ENCODE measurements at places on chromosomes 6 and 20. TPM values are rescaled to one million over a fixed set of nuclear protein-coding genes. Genes with fewer than 3 reads are reported as not detected.

- H3K27me3 ChIP-seq = peaks cover 8% of the 10 kb centered on the region
- no peak overlapping the region for H3K4me3 ChIP-seq
- DNase-seq = no peak
- H3K36me3 ChIP-seq = no peaks in the 10 kb centered on the region
- H3K4me1 ChIP-seq = peaks cover 14% of the 10 kb centered on the region
Measured at GRCh38 chr6:137299681-137300080, 80.5 kb upstream of the IFNGR1 start.

DNA sequence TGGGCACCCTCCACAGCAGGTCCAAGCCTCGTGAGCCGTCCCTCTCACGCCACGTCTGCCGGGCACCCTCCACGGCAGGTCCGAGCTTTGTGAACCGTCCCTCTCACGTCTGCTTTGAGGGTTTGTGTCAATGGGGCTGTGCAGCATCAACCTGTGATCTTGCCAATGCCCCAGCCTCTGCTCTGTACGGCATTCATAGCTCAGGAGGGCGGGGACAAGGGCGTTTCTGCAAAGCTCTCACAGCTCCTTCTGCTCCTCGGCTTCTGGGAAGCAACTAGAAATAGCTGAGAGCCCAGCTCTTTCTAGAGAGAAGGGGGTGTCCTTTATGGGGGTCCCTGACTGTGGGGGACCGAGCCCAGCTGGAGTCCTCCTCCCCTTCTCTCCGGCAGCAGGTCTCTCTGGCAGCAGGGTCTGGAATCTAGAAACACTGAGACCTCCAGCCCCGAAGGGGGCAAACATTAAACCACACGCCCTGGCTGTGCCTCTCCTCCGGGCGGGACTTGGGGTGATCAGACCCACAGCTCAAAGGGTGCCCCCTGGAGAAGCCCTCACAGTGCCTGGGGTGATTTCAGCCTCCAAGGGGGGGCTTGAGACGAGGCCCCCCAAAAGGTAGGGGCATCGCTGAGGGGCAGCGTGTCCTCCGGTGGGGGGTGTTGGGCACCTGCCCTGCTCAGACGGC, 41.2 kb upstream of the CHRNA4 start:
- DNase-seq = no peak
- no peak overlapping the region for H3K27ac ChIP-seq
- H3K4me1 ChIP-seq = no peaks in the 10 kb centered on the region

TENT5A gene
- total RNA-seq = 1.7 TPM

GSTA3 gene
- total RNA-seq = not detected

DNA sequence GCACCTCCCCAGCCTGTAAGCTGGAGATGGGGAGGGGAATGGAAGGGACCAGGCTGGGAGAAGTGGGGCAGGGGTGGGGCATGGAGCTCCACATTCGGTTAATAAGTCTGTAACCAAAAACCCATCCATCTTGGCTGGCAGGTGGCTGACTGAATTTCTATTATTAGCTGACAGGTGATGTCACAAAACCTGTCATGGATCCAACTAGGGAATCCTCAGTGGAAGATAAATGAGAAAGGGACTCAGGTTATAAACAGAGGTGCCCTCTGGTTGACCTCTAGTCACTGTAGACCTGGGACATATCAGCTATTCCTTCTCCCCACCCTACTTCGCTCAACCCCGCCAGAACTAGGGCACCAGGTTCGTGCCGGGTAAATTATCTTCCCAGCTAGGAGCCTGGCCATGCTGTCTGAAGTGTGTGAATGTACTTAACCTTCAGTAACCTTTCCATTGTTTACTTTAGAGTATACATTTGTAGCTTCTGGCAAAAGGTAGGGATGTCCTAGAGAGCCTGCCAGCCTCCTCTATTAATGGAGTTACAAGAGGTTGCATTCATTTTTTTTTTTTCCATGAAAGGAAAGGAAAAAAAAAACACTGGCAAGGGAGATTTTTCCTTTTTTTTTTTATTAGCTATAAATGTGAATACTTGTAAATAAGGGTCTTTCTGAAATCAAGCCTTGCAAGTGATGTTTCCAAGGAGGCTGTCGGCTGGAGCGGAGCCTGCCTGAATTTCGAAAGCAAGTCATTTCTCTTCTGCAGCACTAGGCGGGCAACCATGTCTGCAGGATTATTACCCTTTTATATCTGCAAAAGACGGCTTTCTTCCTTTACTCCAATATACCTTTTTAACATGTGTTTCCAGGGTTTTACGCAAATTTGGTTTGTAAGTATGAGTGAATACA, 135.9 kb downstream of the TMEM242 start:
- H3K27me3 ChIP-seq = no peaks in the 10 kb centered on the region
- no peak overlapping the region for H3K4me3 ChIP-seq
- H3K4me1 ChIP-seq = peaks cover 6% of the 10 kb centered on the region
- H3K27ac ChIP-seq = peak overlapping the region; percentile 48
- DNase-seq = no peak

DNA sequence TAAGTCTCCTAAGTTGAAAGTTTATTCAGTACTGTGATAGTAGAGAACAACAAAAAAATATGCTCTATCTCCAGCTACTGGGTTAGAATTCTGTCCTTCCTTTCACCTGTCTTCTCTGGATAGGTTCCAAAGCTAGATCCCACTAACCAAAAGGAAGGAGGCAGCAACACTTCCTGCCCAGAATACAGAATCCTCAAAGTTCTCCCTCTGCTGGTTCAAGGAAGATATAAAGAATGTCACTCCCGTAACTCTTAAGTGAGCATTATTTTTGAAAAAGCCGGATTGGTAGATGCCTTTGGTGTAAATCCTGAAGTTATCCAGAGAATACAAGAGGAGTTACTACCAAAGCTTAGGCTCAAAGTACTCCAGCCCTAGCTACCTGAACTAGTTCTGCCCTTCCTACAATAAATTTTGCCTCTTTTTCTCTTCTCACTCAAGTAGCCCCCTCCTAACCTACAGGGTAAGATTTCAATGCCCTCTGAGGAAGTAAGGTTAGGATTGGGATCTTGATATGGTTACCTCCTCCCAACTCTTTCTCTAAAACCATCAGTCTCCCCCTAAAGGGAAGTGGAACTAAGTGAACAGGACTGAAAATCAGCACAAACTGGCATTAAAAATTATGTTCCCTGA, 26.0 kb upstream of the CRIP3 start:
- DNase-seq = no peak
- peak overlapping the region; percentile 36 for H3K27ac ChIP-seq
- peaks cover 21% of the 10 kb centered on the region for H3K4me1 ChIP-seq

DNA sequence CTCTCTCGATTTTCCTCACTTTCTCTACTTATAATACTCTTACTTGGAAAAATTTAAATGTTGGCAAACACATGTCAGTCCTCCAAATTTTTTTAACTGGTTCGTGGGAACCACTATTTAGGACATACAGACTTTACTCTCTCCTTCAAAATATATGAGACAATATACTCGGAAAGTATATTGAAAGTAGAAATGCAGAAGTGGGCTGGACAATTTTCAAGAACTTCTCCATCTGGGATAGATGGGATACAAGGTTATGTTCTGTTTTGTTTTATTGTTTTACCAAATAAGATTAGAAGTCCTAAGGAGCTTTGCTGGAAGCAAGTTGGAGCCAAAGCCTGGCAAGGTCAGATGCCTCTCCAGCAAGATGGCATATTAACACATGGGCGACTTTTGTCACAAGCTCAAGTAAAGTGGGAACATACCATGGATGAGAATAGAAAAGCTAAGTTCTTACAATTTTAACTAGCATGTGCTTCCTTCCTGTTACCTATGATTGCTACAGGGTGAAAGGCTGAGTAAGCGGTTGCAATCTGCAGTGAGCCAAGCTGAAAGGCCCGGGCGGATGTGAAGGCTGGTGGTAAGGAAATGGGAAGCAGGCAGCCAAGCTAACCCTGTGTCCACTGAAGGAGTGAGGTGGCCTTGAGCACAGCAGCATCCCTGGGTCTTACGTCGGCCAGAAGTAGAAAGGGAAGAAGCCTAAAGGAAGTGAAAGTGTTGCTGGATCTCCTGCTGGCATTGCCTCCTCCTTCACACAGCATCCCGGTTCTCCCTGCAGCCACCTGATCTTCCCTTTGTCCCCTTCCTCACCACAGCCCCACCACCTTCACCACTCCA, 7.1 kb downstream of the MAP3K5 start:
- peak overlapping the region; percentile 94 for H3K4me3 ChIP-seq
- DNase-seq = peak; percentile 50
- no peaks in the 10 kb centered on the region for H3K27me3 ChIP-seq
- peaks cover 82% of the 10 kb centered on the region for H3K4me1 ChIP-seq
- peaks cover 3% of the 10 kb centered on the region for H3K36me3 ChIP-seq

DNA sequence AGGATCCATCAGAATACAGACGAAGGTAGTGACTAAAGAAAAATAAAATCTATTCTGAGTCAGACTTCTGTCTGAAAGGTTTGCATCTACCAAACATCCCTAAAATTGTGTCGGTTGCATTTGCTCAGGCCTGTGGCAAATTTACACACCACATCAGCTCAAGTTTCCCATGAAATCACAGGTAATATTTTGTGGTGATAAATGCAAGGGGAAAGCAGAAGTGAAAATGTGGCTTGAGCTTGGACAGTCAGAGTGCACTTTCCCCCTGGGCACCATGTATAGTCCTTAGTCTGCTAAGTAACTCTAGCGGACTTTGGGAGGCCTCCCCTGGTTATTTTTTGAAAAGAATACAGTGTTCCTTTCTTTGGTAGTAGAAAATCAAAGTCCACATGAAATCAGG, 159.1 kb downstream of the PKHD1 start:
- H3K4me3 ChIP-seq = no peak overlapping the region
- no peaks in the 10 kb centered on the region for H3K36me3 ChIP-seq
- no peak overlapping the region for H3K27ac ChIP-seq
- no peaks in the 10 kb centered on the region for H3K27me3 ChIP-seq

RFX6 gene
- total RNA-seq = not detected

FLOT1 gene
- total RNA-seq = 293 TPM

DNA sequence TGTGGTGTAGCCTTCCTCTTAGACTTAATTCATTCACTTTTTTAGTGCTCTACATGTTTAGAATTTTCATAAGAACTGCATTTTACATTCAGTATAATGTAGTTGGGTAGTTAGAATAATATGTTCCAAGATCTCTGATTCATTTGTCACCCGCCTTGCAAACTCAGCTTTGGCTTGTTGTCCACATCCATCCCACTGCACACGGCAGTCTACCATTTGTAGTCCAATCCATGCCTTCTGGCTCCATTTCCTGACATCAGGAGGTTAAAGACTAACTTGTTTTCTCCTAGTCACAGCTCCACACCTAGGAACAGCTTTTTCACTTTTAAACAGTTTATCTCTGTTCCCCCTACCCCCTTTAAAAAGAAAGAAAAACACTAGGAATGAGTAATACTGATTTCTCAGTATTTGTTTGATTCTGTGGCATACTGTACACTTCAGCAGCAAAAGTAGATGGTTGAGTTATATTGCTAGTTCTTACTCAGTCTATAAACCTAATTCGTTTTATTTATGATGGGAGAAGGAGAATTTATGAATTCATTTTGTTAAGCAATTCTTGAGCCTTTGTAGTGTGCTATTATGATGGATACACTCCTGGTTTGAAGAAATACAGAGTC, 180.9 kb downstream of the ARID1B start:
- peak overlapping the region; percentile 75 for H3K27ac ChIP-seq
- peak overlapping the region; percentile 79 for H3K4me3 ChIP-seq
- H3K36me3 ChIP-seq = no peaks in the 10 kb centered on the region
- H3K27me3 ChIP-seq = no peaks in the 10 kb centered on the region

ZNF322 gene
- total RNA-seq = 11.5 TPM

SEL1L2 gene
- total RNA-seq = not detected

DNA sequence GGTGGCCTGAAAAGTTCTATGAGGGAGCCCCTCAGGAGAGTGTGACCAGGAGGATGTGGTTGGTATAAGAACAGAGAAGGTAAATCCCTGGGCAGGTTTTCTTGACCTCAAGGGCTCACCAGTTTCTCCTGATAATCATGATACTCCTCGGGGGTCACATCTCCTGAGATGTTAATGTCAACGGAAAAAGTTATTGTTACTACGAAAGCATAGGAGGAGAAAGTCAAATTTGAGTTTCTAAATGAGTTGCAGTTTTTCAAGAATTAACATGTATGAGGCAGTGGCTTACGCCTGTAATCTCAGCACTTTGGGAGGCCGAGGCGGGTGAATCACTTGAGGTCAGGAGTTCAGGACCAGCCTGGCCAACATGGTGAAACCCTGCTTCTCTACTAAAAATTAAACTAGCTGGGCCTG, 23.4 kb downstream of the MGME1 start:
- H3K27me3 ChIP-seq = no peaks in the 10 kb centered on the region
- H3K4me3 ChIP-seq = peak overlapping the region; percentile 77
- no peaks in the 10 kb centered on the region for H3K36me3 ChIP-seq
- peaks cover 41% of the 10 kb centered on the region for H3K4me1 ChIP-seq

CCN5 gene
- not detected for total RNA-seq

TREM1 gene
- 0.38 TPM for total RNA-seq

GRCh38 chr6:35327349-35328027, 14.9 kb upstream of the PPARD start:
- H3K4me1 ChIP-seq = peaks cover 22% of the 10 kb centered on the region
- H3K27me3 ChIP-seq = no peaks in the 10 kb centered on the region
- DNase-seq = peak; percentile 77
- no peak overlapping the region for H3K4me3 ChIP-seq

Data from activated T-cell treated with anti-CD3 and anti-CD28 coated beads, Interleukin-2, amount 50 U/mL, for 72 hours (primary cell).